Fibroblast of skin of left quadriceps (primary cell): ENCODE measurements at places on chromosomes 4 and X.

GRCh38 chr4:180637616-180638015 is 1605.6 kb upstream of the TENM3 start:
- no peak for DNase-seq

GRCh38 chr4:48649505-48649904 is 130.6 kb downstream of the FRYL start:
- DNase-seq = no peak

GRCh38 chr4:98648602-98649001 is 9.8 kb downstream of the TSPAN5 start:
- no peak for DNase-seq

- DNase-seq = no peak
Measured at GRCh38 chr4:2332976-2333319, 71.0 kb upstream of the MXD4 start.

DNA sequence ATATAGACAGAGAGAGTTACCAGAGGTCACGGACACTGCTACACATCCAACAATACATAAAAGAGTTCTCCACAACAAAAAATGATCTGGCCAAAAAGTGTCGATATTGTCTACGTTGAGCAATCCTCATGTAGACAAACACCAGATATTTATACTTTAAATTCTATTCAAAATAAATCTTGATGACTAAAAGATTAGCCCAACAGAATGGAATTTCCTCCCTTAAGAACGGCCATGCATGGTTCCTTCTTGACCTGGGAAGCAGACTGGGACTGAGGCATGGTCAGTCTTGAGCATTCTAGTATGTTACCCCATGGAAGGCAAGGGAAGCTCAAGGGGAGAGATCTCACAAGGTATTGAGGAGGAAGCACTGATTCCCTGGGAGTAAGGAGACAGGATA is 43.5 kb downstream of the LHFPL1 start:
- DNase-seq = no peak

GRCh38 chr4:56619160-56619559 is 61.9 kb downstream of the HOPX start:
- no peak for DNase-seq

GRCh38 chr4:68369142-68369805 is 19.4 kb upstream of the YTHDC1 start:
- no peak for DNase-seq

DNA sequence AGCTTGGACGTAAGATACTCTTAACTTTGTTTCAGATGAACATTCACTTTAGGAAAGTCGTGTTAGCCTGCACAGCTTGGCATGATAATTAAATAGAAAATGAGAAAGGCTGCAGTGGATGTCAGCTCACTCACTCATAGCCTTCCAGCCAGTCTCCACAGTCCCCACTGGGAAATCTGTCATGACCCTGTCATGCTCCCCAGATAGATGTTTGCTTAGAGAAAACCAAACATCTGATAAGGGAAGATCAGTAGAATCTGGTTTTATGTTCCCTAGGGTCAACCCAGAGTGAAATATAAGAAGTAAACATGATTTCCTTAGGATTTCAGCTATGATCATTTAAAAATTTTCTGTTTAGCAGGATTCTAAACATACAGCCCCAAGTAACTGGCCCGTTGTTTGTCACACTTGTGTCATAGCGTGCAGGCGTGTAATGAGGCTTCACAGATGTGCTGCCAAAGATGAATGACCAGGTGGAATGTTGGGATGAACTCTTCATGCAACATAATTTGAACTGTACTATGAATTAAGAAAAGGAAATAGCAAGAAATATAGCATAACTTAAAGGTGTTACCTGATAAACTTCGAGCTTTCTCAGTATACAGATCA is 180.1 kb downstream of the BANK1 start:
- DNase-seq = no peak

DNA sequence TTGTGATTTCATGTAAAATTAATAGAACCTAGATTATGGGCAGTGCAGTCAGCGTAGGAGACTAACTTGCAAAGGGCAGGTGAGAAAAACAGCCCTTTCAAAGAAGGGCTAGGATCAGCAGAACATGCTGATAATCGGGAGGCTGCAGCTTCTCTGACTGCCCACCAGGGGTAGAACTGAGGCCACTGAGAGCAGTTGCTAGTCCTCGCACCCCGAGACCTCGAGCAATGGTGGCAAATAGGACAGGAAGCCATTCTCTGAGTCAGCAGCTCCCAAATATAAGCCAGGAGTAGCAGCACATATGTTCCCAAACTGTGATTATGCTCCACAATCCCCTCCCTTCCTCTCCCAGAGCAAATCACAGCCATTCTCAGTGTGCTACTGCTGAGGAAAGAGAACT is 186.5 kb downstream of the MSL3 start:
- peak; percentile 36 for DNase-seq

- no peak for DNase-seq
Measured at GRCh38 chrX:129777218-129778030, 2.3 kb upstream of the SASH3 start.

DNA sequence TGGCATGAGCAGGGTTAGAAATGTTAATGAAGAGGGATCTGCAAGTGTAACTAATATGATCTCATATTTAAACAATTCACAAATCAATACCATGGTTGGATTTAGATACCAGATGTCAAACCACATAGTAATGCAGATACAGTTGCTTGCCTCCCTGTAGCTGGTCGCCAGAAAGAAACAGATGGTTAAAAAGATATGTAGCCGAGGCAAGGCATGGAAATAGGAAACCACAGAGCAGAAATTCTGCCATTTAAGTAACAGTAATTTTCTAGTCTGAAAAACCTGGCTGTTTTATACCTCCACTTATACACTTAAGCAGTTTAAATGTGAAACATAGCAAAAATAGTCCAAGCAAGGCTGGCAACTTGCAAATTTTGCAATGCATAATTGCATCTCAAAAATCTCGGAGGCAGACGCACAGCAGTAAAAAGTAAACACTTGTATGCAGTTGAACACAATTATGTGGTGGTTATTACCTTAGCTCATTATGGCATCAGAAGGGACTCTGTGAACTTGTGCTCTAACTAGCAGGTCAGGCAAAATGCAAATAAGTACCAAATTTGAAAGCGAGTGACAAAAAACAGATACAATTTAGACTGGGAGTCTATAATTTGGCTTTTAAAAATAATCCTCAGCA is 126.8 kb downstream of the NAA11 start:
- peak; percentile 22 for DNase-seq

- peak; percentile 6 for DNase-seq
Measured at GRCh38 chr4:179855469-179855868, 2387.7 kb upstream of the TENM3 start.

GRCh38 chrX:124940531-124940930 is 379.1 kb upstream of the TEX13C start:
- DNase-seq = no peak

DNA sequence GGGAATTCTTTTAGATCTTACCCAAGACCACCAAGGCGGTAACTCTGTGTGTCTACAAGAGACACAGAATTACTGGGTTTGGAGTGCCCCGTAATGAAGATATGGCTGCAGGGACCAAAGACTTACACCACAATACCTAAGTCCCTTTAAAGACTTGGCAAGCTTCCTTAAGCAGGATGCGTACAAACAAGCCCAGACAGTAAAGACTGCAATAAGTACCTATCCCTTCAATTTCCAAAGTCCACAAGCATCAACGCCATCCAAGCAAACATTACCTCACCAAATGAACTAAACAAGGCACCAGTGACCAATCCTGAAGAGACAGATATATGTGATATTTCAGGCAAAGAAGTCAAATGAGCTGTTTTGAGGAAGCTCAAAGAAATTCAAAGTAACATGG is 42.3 kb upstream of the RNF128 start:
- DNase-seq = no peak

- no peak for DNase-seq
Measured at GRCh38 chrX:54172455-54172854, 10.6 kb downstream of the FAM120C start.

DNA sequence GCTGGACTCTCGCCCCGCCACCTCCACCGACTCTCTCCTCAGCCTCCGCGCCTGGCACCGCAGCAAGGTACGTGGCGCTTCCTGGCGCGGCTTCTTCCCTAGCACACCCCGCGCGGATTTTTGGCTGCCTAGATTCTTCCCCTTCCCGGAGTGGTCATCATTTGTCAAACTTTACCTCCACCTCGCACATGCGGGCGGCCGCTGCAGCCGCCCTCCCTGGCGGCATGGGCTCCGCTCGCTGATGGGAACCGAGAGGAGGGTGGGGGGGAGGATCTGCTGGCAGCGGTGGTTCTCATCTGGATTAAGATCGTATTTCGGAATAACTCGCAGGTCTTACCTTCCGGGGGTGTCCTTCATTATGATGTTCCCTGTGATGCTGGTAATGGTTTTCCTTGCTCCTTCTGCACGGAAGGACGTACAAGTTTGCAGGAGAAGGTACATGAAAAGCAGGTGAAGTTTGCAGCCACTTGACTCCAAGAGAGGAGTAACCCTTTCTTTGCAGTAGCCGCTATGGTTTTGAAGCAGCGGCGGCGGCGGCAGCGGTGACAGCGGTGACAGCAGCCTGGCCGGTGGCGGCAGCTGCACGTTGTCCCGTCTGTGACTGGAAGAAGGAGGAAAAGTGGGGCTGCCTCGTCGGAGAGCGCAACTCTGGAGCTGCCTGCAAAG is 2183.9 kb upstream of the TENM3 start:
- no peak for DNase-seq

DNA sequence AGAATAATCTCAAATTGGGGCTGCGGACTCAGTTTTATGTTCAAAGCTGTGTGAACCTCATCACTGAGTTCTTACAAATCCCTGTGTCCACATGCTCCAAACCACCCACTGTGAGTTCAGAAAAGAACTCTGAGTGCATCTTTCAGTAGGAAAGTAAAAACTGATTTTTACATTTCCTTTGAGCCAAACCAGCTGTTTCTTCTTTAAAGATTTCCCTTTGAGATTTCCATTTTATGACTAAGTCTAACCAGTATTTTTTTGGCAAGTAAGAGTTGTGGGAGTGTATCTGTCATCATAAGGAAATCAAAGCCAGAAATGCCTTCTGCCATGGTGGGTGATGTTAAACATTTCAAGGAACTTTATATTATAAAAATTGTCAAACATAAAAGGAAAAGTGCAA is 100.0 kb downstream of the TET2 start:
- DNase-seq = peak; percentile 75

DNA sequence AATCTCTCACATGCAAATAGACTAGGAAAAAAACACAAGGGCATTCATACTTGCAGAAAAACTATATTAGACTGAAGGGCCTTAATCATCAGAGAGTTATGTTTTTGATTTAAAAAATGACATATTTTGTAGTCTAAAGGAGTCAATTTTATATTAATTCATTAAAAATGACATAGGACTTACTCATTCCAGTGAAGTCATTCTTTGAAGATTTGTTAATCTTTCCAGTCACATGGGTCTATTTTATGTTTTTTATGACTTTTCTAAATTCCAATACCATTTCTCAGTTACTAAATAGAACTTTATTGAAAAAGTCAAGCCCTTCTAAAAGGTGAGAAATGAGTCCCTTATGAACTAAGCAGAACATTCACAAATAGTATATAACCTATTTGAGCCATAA is 743.8 kb upstream of the INTU start:
- peak; percentile 62 for DNase-seq

DNA sequence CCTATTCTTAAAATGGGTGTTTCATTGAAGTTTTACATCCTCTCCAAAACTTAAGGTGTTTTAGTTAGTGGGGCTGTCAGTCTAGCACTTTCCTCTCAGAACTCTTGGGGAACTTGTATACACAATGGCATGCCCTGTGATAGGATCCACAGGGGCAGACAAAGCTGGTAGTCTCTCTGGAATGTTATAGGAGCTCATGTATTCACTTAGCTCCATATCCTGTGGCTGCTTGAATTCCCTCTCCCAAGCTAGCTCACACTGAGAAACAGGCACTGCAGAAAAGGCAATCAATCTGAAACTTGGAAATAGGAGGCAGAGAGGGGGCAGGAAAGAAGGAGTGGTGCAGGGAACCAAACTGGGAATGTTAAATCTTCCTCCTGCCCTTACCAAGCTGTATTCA is 26.3 kb upstream of the ARMCX2 start:
- no peak for DNase-seq

DNA sequence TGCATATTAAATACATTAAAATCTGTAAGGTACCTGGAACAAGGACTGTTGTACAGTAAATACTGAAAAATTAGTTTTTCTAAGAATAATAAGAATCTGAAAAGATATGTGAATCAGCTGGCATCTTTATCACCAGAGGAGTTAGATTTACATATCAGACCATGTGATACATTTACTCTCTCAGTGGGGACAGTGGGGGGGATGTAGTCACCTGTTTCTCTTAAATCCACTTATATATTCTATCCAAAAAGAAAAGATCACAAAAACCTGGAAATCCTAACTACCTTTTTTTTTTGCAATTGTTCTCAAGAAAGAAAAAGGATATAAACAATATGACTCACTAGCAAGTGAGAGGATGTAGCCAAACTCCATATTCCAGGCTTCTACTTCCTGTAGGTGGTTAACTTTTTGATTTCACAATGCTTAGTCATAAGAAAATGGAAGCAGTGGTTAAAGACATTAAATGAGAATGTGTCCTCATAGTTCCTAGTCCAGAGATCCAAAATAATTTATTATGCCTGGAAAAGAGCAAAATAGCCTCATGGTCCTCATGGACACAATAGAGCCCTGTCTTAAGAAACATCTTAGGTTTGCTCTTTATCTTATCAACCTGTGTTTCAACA is 22.5 kb upstream of the MYOZ2 start:
- DNase-seq = peak; percentile 91

DNA sequence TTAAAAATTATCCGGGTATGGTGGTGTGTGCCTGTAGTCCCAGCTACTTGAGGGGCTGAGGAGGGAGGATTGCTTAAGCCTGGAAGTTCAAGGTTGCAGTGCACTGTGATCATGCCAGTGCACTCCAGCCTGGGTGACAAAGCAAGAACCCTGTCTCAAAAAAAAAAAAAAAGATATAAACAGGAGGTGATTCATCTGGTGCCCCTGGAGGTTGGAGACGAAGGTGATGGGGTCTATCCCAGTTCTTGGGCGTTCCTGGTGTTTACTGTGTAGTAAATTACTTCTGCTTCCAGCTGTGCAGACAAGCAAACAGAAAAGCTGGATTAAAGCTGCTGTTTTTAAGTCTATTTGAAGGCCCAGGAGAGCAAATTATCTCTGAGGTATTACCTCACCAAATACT is 19.9 kb downstream of the GPKOW start:
- no peak for DNase-seq

DNA sequence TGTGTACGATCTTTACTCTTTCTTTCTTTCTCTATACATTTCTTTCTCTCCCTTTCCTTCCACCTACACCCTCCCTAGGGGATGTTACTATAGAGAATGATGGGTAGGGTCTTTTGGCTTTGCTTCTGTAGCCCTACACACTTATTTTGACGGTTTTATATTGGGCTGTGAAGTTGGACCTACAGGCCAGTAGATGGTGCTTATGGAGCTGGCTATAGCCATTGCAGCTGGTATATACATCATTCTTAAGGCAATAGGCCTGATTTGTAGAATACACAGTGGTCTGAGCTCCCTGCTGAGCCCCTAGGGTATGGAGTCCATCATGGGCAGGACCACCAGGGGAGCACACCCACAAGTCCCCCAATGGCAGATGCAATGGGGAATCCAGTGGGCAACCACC is 1869.7 kb downstream of the STIM2 start:
- no peak for DNase-seq

GRCh38 chr4:106985830-106986229 is 50.3 kb downstream of the DKK2 start:
- DNase-seq = no peak

GRCh38 chr4:113561092-113561491 is 200.4 kb downstream of the CAMK2D start:
- no peak for DNase-seq

- no peak for DNase-seq
Measured at GRCh38 chr4:153521478-153521877, 55.3 kb downstream of the TMEM131L start.

- no peak for DNase-seq
Measured at GRCh38 chrX:72043636-72044035, 88.1 kb downstream of the RTL5 start.
